Right cardiac atrium (tissue), 5 donors: ENCODE measurements at places on chromosomes 2 and 18. TPM values are rescaled to one million over a fixed set of nuclear protein-coding genes. Genes with fewer than 3 reads are reported as not detected.

GRCh38 chr2:106189325-106189724 is 4.8 kb downstream of the UXS1 start:
- DNase-seq, result no peak

DNA sequence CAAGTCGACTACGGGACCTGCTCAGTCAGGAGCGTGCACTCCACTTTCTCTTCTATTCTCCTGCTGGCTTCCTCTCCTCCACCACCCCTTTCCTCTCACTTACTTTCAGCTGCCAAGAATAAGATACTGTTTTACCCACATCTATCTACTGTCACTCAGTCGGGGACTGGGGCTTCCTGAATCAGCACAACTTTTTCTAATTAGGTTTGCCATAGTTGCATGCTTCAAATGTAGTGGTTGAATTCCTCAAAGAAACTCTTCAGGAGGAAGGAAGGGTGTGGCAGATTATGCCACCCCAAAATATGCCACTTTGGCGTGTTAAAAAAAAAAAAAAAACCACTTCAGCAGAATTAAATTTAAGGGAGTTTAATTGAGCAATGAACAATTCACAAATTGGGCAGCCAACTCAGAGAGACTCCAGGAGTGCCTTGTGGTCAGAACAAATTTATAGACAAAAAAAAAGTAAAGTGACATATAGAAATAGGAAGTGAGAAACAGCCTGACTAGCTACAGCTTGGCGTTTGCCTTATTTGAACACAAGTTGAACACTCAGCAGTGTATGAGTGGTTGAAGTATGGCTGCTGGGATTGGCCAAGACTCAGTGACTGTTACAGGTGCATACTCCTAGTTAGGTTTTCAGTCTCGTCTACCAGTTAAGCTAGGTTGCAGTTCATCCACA is 32.5 kb upstream of the RMDN2 start:
- no peak for DNase-seq

GRCh38 chr2:174683392-174683759 is 80.9 kb downstream of the CHRNA1 start:
- DNase-seq, result no peak

DNA sequence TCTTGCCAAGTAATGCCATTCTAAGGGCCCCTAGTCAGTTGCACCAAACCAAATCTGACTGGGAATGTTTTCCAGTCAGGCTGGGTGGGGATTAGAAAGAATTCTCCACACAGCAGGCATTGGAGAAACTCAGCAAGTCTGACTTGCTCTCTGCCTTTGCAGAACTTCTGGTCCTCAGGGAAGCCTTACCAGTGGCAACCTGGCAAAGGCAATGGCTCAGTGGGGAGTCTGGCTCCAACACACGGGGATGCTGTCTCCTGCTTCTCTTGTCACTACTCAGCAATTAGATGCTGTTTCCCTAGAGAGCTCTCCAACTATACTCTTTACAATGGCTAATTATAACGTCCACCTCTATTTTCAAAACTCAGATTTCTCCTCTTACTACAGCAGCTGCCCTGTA is 810.7 kb downstream of the LRRTM4 start:
- DNase-seq, result no peak

GRCh38 chr2:58070765-58071164 is 24.2 kb downstream of the VRK2 start:
- DNase-seq, result no peak

- DNase-seq, result no peak
Observed at GRCh38 chr2:239876271-239876947, 148.7 kb downstream of the NDUFA10 start.

GRCh38 chr18:80029690-80030089 is 4.5 kb upstream of the RBFA start:
- no peak for DNase-seq

- DNase-seq, result no peak
Observed at GRCh38 chr2:236940916-236941520, 144.7 kb upstream of the COPS8 start.

GRCh38 chr2:54038835-54039234 is 68.0 kb upstream of the PSME4 start:
- DNase-seq, result no peak

- no peak for DNase-seq
Observed at GRCh38 chr2:110931648-110932047, 189.1 kb upstream of the BCL2L11 start.

GRCh38 chr2:183495589-183496267 is 371.5 kb downstream of the NUP35 start:
- no peak for DNase-seq

GRCh38 chr2:174615871-174616436 is 18.4 kb upstream of the WIPF1 start:
- DNase-seq, result peak; percentile 80

Gene DNAJC5G
- 2.1 TPM for total RNA-seq

Gene RBKS
- total RNA-seq, result 2.6 TPM

Gene FAP
- total RNA-seq, result 0.41 TPM

Gene CAPN13
- total RNA-seq, result not detected

Gene MAP2
- total RNA-seq, result 6.2 TPM

Gene UGT1A10
- not detected for total RNA-seq

Gene ESPNL
- 0.29 TPM for total RNA-seq

Gene ITPRIPL1
- 0.68 TPM for total RNA-seq

Gene ARHGEF4
- total RNA-seq, result 5.2 TPM
